ENCODE measurements at places on chromosomes 6 and 20.

DNA sequence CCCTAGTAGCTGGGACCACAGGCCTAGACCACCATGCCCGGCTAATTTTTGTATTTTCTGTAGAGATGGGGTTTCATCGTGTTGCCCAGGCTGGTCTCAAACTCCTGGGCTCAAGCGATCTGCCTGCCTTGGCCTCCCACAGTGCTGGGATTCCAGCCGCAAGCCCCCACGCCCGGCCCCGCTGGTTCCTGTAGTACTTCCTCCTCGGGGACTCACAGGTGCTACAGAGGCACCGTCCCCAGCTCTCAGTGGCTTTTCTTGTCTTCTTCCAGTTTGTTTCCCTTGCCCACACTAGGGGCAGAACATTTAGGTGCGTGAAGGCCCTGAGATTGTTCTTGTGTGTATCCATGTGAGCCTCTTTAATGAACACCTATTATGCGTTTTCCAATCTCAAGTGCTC, 773 bp upstream of the ZBP1 start:
- no peak for DNase-seq

GRCh38 chr20:40467067-40467466, 222.0 kb downstream of the MAFB start:
- no peak for DNase-seq

- no peak for DNase-seq
These were observed 93.1 kb downstream of the EPB41L2 start for GRCh38 chr6:130969791-130970491.

GRCh38 chr6:6277413-6277812, 43.0 kb downstream of the F13A1 start:
- no peak for DNase-seq

DNA sequence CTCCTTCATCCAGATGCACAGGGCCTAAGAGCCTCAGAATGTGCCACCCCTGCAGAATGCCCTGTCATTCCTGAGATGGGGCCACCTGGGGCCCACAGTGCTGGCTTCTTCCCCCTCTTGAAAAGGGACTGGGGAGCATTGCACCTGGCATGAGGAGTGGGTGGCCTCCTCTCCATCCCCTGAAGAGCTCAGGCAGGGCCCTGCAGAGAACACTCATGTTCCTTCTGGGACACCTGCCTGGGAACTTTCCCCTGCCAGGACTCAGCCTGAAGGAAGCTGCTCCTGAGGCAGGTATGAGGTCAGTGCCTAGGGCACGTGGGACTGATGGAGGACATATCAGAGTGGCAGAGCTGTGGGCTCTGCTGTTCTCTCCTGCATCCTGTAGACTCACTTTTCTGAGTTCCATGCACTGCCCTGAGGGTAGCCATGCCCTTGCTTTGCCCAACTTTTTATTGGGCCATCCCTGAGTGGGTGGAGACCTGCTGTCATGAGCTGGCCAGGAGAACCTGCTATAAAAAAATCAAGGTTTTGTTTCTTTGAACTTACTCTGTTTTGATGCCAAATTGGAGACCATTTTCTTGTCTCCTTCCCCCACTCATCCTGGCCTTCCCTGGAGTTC, 19.5 kb downstream of the CCDC167 start:
- no peak for DNase-seq

- DNase-seq: no peak
These were observed 8.9 kb upstream of the DDR1 start for GRCh38 chr6:30875244-30876038.

DNA sequence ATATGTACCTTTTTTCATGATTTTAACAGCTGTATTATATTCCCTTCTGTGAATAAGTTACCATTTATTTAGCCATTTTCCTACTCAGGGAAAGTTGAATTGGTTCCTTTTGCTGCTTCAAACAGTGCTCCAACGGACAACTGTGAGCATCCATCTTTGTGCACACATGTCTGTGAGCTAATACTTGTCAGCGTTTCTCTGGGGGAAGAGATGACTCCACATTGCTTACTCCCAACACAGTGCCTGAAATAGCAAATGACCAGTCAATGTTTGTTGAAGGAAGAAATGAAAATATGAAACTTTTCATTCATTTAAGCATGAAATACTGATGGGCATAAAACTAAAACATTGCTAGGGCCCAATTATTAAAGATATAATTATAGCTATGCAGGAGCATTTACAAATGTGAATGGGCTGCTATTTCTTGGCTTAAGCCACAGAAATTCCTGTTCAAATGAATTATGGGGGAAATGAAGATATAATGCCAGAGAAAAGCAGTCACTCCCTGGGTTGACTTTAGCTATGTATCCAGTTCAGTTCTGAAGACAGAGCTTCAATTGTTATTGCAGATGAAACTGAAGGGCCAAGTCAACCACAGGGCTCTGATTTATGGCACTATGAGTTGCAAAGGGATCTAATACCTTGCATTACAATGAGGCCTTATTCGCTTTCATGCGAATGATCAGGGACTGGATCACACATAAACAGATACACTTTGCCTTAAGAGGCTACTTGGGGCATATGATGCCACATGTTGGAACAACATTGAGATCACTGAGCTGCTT, 47.4 kb upstream of the FOXC1 start:
- no peak for DNase-seq

- no peak for DNase-seq
These were observed 150.1 kb downstream of the DTNBP1 start for GRCh38 chr6:15512721-15513120.

GRCh38 chr6:62891065-62891647, 320.1 kb upstream of the FKBP1C start:
- DNase-seq: no peak

DNA sequence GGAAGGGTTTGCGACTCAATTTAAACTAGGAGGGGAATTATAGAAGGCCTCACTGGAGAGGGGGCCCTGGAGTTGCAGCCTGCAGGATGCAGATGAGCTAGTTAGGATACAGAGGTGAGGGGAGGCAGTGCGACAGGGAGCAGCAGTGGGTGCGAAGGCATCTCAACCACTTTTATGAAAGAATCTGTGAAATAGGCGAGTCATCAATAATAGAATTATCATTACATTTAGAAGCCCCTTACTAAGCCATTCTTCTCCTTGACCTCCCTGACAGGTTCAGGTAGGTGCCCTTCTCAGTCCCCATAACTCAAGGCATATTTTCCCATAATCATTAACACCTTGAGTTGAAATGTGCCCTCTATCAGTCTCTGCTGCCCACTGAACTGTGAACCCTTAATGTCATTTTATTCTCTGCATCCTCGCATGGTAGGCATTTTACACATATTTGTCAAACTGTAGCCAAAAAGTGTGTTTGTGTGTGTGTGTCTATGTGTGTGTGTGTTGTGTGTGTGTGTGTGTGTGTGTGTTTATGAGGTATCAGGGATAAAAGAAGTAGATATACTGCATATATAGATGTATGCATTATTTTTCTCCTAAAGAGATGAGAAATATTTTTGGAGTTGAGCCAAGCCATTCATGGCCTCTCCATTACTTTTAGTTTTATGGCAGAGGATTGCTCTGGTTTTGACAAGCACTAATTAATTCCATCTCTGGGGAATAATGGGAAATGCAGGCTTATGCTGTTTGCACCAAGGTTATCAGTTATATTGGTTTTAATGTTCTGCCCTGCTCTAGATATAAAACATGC, 898.8 kb downstream of the KIF16B start:
- DNase-seq: no peak

GRCh38 chr6:33082702-33083101, 6.9 kb downstream of the HLA-DPB1 start:
- DNase-seq: no peak

DNA sequence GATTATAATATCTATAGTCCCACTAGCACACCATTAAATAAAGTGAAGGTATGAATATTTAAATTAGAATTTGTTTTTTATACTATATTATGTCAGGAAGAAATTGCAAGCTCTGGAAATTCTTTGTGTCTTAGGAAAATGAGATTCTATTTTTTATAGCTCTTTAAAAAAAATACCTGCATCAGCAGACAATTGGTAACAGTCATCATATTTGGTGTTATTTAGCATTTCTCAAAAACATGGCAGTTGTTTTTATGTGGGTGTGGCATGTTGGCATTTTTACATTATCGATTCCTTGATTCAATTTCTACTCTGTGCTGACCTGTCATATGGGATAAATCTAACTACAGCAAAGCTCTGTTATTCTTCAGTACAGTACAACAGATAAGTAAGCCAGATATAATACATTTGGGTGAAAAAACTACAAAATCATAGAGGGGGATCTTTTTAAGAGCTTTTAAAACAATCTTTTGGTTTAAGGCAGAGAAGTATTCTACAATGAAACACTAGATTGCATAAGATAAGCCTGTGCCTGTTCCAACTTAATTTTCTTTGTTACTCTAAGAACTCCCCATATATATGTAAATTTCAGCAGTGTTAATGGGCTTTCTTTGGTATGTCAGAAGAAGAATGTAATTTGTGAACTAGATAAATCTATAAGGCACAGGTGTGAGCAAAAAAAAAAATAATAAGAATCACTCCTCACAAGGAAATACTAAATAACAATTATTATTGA, 71.5 kb downstream of the LAMA2 start:
- no peak for DNase-seq

DNA sequence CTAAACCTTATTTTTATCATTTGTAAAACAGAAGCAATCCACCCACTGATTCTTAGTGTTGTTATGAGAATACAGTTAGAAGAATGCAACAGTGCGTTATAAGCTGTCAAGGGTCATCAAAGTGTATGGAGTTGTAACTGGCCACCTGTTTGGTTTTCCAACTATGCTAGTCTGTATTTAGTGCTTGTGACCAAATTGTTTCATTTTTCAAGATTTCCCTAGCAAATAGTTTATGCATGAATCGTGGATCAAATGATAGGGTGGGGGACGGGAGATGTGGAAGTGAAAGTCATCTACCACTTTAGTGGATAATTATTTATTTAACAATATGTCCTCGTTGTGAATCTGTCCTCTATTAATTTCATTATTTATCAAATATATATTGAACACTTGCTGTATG, 175.4 kb upstream of the HDDC2 start:
- no peak for DNase-seq

DNA sequence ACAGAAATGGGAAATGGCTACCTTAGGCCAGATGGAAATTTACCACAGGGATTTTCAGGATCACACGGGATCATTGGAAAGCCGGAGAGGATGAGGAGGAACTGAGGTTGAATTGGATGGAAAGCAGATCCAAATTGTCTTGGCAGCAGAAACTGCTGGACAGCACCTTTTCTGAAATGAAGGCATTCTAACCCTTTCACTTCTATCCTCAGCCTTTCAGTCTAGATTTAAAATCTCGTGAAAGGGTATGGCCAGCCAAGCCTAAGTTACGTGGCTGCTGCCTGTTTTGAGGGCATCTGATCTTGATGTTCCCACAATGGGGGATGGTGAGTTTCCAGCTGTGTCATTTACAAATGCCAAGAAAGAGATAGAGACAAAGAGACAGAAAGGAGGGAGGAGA, 358.2 kb downstream of the KIF16B start:
- DNase-seq: no peak

- DNase-seq: no peak
These were observed 67.2 kb downstream of the PTPN1 start for GRCh38 chr20:50577175-50578018.

- no peak for DNase-seq
These were observed 26.7 kb downstream of the SERPINB9 start for GRCh38 chr6:2876210-2877056.

DNA sequence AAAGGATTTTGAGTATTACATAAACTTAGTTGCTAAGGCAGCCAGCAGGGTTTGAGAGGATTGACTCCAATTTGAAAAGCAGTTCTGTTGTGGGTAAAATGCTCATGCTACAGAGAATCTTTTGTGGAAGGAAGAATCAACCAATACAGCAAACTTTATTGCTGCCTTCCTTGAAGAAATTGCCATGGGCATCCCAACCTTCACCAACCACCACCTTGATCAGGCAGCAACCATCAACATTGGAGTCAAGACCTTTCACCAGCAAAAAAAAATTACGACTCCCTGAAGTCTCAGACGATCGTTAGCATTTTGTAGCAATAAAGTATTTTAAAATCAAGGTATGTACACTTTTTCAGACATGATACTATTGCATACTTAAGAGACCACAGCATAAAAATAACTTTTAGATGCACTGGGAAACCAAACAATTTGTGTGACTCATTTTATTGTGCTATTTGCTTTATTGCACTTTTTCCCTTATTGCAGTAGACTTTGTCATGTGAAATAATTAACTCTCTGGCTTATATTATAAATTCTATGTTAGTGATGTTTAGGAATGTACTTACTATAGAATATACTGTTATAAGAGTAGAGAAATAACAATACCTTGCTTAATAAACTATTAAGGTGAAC, 390.8 kb downstream of the CDKAL1 start:
- no peak for DNase-seq

DNA sequence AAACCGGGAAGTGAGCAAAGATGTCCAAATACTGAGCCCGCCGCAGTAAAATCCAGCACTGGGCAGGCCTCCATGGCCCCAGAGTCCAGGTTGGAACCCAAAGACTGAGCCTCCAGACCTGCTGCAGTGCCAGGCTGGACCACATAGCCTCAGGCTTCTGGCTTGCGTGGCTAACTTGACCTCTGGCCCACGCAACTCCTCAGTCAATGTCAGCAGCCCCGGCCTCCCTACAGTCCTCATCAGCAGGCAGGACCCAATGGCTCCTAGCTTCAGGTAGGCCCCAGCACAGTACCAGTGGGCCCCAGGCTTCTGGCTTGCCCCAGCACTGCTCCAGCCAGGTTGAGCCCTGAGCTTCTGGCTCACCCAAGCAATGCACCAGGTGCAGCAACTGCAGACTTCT, 245.1 kb upstream of the AFDN start:
- no peak for DNase-seq

DNA sequence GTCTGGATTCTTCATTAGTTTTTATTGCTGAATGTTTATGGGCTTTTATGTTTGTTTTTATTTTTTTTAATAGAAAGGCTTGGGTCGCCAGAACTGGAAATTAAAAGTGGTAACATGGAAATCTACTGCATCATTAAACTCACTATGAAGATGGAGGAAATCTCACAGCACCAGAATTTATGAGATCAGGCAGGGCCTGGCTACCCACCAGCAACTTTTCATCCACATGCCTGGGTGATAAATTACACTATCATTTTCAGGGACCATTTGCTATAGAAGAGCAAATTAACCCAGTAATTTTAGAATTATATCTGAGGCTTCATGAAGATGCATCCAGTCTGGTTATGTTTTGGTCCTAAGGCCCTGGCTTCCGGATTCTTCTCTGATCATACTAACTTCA, 57.8 kb upstream of the PLCB4 start:
- no peak for DNase-seq

GRCh38 chr6:1624851-1625781, 15.4 kb downstream of the FOXC1 start:
- DNase-seq: no peak

Data from activated T-helper 1 cell treated with Interleukin-2 at 50 U/mL for 16 hours (primary cell).